ENCODE measurements at places on chromosomes 16 and 17.

- no peak for DNase-seq
Observed at GRCh38 chr16:17303101-17303500, 167.7 kb downstream of the XYLT1 start.

GRCh38 chr16:8718851-8719680 lies 44.6 kb downstream of the ABAT start:
- DNase-seq = no peak

DNA sequence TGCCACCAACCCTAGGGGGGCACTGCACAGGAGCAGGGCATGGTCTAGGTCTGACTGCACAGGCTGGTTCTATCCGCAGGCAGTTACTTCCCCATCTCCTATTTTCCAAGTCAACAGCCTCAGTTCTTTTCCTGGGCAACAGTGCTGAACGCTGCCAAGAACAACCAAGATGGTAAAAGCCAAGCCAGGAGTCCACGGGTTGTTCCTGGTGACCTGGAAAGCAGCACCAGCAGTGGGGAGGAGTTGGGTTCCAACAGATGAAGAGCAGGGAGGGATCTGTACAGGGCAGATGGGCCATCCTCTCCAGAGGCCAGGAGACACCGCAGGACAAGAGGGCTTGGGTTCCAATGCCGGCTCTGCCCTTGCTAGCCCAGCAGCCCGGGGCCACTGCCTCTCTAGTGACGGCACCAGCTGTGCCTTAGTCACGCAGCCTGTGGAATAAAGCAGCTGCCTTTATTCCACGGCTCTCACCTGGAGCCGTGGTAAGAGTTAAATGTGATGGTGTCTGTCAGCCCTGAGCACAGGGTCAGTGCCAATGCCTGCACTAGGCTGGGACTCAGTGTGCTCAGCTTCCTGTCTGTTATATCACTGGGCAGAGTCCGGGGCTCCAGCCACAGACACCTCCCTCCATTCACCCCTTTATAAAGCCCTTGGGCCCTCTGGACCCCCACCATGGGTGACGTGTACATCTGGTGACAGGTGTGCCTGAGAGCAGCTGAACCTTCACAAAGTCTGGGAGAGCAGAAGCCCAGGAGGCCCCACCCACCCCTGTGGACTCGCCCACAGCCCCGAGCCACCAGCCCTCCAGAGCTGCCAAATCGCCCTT lies 44.9 kb downstream of the MARF1 start:
- DNase-seq = no peak

GRCh38 chr17:48579760-48580554 lies 1.8 kb upstream of the HOXB4 start:
- no peak for DNase-seq

GRCh38 chr17:31549121-31549524 lies 157.6 kb downstream of the RAB11FIP4 start:
- no peak for DNase-seq

DNA sequence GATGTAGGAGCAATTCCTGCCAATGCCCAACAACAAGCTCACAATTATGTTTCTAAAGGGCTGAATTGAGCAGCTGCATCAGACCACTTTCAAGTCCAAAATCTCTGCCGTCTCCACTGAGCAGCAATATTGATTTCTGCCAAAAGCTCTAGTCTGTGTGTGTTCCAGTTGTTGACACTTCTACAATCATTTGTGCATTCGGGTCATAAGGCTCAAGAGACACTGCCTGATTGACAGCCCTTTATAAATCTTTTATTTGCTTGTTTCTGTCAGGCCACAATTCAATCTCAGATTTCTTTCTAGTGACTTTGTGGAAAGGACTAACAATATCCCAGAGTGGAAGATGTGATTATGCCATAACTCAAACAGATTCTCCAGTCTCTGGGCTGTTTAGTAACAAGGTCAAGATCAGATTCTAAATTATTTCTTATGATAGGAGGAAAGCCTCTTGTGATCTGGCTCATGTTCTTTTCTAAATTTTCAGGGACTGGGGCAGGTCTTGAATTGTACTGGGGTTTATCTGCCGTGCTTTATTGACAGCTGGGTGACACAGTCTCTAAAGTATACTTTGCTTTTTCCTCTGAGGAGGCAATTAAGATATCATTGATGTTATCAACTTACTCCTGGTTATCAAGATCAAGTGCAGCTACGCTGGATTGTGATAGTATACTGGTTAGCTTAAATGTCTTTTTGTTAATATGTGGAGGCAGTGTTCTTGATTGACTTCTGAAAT lies 377.1 kb downstream of the CNTNAP4 start:
- no peak for DNase-seq

- no peak for DNase-seq
Observed at GRCh38 chr16:3841729-3842508, 38.6 kb downstream of the CREBBP start.

DNA sequence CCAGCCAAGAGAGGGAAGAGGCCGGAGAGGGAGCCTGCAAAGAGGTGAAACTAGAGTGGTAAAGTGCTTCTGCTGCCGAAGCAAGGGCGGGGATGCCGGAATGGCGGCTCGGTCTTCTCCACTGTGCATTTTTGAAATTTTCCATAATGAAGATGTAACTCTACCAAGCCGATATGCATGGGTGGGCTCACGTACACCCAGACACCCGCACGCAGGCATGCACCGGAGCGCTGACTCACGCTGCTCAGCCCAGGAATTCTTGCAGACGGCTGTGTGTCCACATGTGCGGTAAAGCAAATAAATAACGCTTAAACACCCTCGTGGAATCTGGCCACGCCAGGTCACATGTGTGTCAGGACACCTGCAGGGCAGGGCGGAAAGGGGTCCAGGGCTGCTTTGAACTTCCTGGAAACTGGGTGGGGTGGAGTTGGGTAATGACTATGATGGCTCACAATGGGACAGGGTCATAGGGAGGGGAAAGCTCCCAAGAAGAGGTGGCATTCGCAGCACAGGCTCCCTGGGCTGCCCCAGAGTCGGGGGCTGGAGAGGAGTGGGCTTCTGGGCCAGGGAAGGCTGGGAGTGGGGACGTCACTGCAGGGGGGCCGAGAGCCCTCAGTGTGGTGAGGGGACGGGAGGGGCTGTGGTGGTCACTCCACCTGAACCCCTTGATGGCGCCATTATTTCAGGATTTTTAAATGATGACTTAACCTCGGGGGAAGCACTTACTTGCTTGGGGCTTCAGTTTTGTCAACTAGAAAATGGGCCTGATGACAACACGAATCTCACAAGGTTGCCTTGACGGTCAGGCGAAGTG lies 265.5 kb downstream of the PARN start:
- no peak for DNase-seq

DNA sequence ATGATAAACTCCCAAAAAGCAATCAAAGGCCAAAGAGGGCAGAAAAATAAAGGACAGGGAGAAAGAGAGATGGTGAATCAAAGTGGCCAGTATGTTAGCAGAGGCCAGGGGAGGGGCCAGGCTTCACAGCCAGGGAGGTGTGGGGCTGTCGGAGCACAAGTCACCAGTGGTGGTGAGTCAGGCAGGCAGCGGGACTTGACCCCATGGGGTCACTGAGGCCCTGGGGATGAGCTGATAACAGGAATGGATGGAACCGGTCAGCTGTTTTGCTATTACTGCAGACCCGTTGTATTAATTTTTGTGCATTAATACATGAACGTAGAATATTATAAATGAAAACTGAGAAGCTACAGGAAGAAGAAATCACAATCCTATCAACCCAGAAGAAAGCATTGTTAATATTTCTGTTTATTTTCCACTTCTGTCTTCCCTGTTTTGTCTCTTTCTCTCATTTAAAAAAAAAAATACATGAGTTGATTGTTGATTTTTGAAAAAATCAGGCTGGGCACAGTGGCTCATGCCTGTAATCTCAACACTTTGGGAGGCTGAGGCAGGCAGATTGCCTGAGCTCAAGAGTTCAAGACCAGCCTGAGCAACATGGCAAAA lies 106.9 kb downstream of the SOCS1 start:
- no peak for DNase-seq

GRCh38 chr16:87015021-87015420 lies 302.2 kb downstream of the C16orf95 start:
- no peak for DNase-seq

DNA sequence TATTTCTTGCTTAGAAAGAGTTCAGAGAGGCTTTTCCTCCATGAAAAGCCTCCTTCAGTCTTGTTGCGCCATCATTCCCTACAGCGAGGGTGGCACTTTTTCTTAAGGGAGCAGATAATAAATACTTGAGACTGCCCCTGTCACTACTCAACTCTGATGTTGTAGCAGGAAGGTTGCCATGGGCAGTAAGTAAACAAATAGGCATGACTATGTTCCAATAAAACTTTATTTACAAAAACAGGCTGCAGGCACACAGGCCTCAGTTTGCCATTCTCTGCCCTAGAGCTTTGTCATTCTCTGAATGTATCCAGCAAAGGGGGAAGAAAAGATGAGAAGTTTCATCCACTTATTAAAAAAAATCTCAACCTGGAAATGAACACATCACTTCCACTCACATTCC lies 60.4 kb downstream of the MYOCD start:
- no peak for DNase-seq

GRCh38 chr16:13708347-13709120 lies 211.4 kb upstream of the ERCC4 start:
- no peak for DNase-seq

DNA sequence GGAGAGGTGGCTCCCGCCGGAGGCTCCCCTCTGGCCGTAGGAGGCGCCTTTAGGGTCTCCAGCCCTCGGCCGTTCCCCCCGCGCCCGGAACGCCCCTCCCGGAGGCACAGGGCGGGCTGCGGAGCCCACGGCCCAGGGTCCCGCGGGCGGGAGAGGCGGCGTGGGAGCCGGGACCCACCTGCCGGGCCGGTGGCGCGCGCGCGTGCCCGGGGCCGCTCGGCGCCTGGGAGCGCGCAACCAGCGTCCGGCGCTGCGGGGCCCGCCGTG lies at the start of gene MIF4GD:
Gene MIF4GD, minus strand, starts transcription at position 266 of the 267 bp plus-strand sequence. CDS start 1,036 bp downstream, outside the sequence.
- DNase-seq = no peak

- DNase-seq = no peak
Observed at GRCh38 chr16:1548233-1548632, 14.8 kb downstream of the TMEM204 start.

DNA sequence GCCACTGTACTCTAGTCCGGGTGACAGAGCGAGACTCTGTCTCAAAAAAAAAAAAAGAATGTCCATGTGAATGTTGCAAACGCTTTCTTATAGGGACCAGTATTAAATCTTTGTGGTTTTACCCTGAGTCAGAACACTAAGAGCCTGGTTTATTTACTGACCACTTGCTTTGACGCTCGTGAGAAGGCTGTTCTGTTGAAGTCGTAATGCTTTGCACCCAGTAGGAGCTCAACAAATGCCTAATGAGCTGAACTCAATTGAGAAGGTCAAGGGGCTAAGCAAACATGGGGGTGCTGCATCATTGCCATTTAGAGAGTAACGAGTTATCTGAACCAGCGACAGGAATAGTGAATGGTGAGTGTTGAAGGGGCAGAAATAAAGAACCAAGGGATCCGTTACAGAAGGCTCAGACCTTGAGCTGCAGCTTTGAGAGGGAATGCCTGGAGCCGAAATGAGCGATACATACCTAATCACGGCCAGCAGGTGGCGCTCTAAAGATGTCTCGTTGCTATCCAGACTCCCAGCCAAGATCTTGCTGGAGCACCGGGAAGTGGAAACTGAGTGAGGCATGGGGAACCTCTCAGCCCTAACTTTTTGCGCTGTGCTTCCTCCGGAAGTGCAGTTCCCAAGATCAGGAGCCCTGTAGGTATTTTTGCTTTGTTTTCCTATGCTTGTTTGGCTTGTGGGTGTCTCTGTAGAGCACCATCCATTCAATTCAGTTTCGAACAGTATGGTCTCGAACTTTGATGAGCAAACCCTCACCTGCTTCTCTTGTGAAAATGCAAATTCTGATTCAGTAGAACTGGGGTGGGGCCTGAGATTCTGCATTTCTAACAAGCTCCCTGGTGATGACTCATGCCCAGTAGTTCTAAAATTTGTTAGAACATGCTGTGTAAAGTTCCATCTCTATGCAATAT lies 12.6 kb upstream of the RNF222 start:
- DNase-seq = peak; percentile 38

GRCh38 chr17:8459107-8459506 lies 23.4 kb downstream of the NDEL1 start:
- no peak for DNase-seq

DNA sequence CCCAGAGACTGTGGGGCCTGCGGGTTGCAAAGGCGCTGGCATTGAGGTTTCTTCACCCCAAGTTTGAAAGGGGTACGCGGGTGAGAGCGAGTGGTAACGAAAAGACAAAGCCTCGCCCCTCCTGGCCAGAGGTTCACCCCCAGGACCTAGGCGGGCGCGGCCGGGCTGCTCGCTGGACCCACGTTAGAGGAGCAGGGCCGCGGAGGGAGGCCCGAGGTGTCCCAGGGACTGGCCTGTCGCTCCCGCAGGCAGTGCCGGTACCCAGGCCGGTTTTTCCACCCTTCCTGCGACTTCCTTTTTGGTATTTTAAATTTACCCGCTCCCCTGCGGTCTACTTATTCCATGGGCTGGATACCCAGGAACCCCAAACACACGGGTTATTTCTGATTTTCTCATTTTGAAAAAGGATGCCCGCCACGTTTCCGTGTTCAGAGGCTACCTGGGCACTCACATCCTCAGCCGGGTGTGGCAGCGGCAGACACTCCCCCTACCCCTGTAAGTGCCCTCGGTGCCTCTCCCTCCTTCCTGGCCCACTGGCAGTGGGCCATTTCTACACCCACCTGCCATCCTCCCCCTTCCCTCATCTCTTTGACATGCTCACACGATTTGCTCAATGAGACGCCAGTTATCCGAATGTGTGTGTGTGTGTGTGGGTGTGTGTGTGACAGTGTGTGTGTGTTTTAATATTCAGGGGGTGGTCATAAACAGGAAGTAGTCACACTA lies 1.6 kb upstream of the FOXL1 start:
- DNase-seq = no peak

GRCh38 chr17:40551879-40552768 lies 13.1 kb downstream of the CCR7 start:
- DNase-seq = no peak

DNA sequence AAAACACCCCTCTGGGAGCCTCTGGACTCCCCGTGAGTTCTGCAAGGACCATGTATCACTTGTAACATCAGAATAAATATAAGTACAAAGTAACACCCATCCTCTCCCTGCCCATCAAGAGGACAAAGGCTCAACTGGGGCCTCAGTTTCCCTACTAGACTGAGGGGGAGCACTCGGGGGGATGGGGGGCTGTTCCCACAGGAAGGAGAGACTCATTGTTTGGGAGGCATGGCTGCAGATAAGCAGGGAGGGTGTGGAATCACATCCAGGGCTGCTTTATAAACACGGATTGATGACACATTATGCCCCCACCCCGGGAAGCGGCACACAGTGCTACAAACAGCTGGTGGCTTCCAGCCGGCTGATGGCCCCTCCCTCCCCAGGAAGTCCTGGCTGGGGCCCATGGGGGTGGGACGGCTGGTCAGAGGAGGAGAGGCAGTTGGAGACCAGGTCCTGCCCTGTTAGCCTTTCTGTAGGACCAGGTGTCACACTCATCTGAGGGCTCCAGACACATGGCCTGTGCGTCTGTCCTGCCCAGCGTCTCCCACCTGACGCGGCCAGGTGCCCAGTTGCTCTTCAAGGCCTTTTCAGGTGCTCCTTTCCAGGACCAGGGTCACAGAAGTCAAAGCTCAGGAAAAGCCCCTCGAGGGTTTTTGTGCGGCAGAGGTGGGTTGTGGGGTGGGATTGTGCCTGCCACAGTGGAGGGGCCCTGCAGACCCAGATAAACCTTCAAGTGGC lies 1.3 kb upstream of the MPG start:
- no peak for DNase-seq

Data from NCI-H2081 treated with DMSO at 0.1 percent for 48 hours (cell line).